Neural crest cell (in vitro differentiated cells): ENCODE measurements at places on chromosomes 2 and 18.

- no peak for DNase-seq
Measured at GRCh38 chr2:212770240-212770639, 231.6 kb upstream of the ERBB4 start.

- no peak for DNase-seq
Measured at GRCh38 chr2:10770956-10771750, 41.4 kb downstream of the PDIA6 start.

GRCh38 chr2:20382965-20383810 lies 32.5 kb upstream of the PUM2 start:
- no peak for DNase-seq

GRCh38 chr2:11071211-11071610 lies 84.1 kb upstream of the SLC66A3 start:
- no peak for DNase-seq

GRCh38 chr2:55019526-55020258 lies 30.6 kb downstream of the RTN4 start:
- no peak for DNase-seq

DNA sequence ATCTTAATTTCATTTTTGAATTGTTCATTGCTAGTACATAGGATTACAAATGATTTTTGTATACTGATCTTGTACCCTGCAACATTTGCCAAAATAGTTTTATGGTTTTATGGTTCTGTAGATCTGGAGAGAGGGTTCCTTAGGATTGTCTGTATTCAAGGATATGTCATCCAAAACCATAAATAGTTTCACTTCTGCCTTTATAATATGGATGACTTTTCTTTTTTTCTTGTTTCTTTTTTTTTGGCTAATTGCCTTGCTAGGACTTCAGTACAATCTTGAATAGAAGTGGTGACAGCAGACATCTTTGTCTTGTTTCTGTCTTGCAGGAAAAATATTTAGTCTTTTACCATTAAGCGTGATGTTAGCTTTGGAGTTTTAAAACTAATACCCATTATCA lies 383.9 kb upstream of the HS6ST1 start:
- DNase-seq = no peak

DNA sequence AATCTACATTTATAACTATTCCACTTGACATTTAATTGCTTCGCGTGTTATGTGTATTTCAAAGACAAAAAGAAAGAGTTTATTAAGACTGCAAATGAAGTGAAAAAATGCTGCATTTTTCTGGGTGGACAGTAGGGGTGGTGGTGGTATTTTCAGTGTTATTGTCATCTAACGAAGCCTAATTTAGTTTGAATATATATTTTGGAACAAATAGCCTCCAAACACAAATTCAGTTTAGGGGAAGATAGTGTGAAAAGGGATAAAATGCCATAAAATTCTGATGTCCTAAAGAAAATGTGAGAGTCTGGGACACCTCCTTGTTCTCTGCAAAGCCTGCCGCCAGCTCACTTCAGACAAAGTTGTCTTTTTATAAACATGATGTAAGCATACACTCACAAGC lies 425.1 kb downstream of the NRXN1 start:
- DNase-seq = no peak

- no peak for DNase-seq
Measured at GRCh38 chr18:59024829-59025228, 114.9 kb upstream of the SEC11C start.

DNA sequence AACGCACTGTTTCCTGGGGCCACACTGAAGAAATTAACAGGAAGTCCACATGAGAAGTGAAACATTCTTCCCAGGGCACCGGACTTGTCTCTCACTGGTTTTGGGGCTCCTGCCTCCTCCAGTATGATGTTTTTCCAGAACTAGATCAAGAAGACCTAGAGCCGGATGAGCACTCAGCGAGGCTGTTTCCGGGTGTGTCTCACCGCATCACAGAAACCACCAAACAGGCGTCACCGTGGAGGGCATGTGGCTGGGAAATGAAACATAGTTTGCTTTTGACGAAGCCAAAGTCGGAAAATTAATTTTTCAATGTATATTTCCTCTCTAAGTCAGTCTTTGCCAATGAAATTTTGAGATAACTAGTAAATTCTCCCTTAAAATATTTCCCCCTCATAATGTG lies 314.0 kb upstream of the SALL3 start:
- DNase-seq = no peak

DNA sequence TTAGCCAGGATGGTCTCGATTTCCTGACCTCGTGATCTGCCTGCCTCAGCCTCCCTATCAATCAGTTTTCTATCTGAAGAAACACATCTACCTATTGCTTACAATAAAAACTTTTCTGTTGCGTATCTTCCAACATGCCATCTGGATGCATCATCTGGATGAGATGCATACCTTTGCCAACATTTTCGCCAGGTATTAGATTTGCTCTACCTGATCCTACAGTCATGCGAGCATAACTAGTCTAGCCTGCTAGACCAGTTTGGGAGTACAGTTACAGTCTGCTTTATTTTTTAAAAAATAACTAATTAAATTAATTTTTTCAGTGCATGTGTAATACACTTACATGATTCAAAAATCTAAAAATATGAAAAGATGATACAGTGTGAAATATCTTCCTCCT lies 334.0 kb upstream of the MEX3C start:
- no peak for DNase-seq

DNA sequence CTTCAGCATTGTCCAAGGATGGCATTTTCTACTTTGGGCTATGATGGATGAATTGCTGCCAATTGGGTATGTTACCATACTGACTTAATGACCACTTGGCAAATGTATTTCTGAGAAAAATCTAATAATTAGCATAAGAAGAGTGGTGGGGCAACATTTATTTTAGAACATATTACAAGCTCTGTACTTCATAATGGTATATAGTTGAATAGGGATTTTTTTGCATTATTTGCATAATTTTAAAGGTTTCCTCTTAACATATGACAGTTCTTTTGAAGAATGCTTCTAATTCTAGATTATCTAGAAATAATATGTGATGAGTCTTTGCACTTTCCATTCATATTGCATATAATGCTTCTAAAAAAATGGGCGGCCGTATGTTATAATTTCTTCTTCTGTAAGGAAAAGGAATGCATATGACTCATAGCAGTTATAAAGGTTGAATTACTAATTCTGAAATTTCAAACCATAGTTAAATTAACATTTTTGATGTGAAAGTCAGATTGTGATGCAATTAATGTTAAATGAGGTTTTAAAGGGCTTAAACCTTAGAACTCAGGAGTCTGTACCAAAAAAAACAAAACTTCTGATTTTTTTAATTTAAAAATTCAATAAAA lies 1652.3 kb upstream of the SLC39A10 start:
- no peak for DNase-seq

DNA sequence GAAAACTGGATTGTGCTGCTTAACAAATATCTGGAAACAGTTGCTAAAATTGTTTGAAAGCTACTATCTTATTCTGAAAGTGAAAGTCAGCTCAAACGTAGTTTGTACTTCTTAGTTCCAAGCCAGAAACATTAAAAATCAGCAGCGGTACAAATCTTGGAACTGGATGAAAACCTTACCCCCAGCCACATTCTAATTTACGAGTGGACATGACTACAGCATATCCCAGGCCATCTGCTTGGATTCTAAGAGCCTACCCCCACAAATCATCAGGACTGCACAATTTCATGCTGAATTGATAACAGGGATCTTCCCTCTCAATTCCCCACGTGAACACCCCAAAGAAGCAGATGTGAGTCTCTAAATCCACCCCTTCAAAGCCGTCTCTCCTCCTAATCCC lies 158.7 kb upstream of the NCKAP5 start:
- DNase-seq = no peak

- DNase-seq = peak; percentile 76
Measured at GRCh38 chr2:26577442-26578112, 63.6 kb downstream of the CIB4 start.

DNA sequence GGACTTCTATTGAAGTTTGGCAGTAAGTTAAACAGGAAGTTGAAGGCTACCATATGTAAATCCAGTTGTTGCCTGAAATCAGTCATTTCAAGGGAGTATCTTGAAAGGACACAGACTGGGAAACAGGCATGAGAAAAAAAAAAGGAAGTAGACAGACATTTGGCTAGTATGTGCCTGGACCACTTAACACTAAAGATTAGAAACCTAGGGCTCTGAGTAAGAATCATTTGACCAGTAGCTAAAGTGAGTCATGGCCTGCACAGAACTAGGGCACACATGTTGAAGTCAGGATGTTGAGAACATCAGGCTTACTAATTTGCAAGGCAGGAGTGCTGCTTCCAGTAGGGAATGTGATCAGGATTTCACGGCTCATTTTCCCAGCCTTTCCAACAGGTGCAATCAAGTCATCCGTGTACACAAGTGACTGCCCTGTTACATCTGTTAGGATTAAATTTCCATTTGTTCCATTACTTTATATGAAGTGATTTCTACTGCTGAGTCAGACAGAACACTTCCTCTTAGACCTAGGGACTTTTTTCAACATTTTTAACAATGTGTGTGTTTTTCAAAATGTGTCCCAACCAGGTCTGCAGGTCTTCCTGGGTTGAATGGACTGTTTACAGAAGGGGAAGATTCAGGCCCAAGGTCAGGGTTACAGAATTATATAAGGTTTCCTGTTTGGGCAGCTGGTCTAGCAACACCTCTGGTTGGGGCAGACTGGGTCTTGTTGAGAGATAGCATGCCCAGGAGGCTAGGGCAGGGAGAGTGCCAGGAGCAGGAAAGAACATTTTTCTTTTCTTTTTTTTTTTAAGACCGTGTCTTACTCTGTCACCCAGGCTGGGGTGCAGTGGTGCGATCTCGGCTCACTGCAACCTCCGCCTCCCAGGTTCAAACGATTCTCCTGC lies 145.6 kb downstream of the TGIF1 start:
- no peak for DNase-seq

DNA sequence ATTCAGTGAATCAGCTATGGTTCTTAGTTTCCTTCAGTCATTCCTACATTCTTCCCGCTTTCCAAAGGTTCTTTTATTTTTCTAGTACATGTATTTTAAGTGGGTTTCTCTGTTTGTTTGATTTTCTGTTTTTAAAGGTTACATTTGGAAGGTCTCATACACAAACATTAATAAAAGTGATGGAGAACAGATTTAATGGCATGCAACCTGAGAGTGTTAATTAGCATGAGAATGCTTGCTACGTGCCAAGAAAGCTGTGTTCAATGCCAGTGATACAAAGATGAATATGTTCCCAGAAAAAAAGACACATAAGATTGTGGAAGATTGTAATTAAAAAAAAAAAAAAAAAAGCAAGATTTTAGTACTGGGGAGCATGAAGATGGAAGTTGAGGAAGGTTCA lies 61.8 kb upstream of the CDC42EP3 start:
- DNase-seq = no peak

- DNase-seq = no peak
Measured at GRCh38 chr18:53056064-53056463, 716.1 kb downstream of the DCC start.

DNA sequence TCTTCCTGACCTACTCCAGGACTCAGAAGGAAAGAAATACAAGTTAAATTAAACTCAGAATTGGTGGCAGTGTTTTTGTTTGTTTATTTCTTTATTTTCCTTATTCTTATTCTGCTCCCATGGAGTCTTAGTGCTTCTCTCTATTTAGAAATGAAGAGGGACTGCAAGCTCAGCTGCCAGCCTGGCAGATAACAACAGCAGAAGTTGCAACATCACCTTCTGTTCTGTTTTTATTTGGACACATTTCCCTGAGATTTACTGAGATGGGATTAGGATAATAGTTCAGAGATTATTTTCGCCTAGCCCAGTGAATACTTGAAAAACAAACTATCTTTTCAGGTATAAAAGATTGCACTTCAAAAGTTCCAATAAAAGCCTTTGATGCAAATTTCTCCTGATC lies 70.4 kb upstream of the DTNA start:
- DNase-seq = no peak

DNA sequence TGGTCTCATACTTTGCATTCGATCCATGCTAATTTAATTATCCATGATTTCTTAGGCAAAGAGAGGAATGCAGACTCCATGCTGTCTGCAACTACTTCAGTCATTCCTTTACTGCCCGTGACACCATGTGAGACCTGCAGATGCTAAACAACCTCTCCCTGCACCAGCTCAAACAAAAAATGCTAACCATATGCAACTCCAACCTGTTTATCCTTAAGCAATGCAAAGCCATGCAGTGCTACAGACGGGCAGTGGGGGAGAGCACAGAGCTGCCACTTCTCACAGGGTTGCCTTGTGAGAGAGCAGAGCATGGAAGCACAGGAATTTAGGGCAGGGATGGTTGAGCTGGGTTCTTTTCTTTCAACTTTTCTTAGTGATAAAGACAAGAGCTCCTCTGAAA lies 74.9 kb upstream of the KLHL14 start:
- DNase-seq = no peak

GRCh38 chr2:222440673-222441422 lies 16.5 kb downstream of the SGPP2 start:
- DNase-seq = no peak

DNA sequence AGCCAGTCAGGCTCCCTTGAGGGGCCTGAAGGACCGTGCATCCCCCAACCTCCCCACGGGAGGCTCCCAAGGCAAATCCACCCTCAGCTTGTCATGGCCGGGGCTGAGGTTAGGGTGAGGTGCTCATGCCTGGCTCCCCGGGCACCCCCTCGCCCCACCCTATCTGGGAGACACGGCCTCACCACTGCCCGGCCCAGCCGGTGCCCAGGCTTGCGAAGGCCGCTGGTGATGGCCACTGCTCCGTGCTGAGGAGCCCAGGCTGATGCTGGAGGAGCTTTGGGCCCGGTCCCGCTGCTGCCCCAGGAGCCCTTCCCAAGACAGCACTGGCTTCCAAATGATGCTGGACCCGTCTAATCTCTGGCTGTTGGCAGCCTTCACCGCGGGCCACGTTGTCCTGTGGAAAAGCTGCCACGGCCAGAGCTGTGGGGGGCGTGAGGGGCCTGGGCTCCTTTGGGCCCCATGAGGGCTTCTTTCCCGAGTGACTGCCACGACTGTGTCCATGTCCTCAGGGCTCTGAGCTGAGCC lies 135.7 kb upstream of the CTDP1 start:
- DNase-seq = no peak
